Stimulated activated CD4-positive, alpha-beta T cell treated with anti-CD3 and anti-CD28 coated beads, Interleukin-4, amount 100 ng/mL, for 48 hours (primary cell): ENCODE measurements at places on chromosomes 3 and 15.

DNA sequence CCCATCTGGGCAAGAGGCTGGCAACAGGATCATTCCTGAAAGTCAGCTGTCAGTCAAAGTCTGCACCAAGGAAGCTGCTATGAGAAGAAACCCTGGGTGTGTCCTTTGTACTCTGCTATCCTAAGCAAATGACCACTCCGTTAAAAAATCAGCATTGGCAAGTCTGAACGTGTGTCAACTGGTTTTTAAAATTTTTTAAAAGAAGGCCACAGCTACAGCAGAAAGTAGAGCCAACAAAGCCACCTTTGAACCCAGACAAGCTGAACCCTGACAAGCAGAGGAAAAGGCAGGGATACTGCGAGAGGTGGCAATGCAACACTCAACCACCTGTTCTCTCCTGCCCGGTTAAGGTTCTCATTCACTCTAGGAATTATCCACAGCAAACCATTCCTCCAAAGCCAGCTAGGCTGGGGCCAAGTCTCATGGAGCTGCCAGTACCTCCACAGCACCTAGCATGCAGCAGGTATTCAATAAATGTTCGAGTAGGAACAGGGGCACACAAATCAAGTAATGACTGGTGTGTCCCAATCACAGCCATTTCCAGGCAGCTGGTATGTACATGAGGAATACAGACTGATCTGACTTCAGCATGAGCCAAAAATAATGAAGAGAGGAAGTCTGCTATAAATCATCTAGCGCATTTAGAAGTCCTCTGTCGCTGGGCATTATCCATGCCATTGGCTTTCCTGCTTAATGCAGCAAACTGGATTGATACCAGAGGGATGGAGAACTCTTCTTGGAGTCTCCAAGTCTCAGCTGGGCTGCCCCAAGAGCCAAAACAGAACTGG is 76.0 kb downstream of the ADCY5 start:
- no peak for DNase-seq

DNA sequence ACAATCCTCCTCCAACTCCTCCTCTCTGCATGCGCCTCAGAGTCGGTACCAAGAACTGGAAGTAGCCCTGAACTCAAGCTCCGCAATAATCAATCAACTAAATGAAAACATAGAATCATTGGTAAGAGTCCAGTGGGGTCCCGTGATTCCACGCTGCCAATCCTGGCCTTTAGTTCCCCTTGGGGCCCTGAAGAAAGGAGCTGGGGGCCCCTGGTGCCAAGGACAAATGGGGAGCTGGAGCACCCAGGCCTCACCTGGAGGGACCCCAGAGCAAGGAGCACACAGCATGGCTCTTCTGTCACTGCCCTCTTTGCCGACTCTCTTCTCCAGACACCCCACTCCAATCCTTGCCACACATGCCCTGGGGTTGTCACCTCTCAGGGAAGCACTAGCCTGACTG is 80.3 kb downstream of the ADAMTS7 start:
- DNase-seq: no peak

DNA sequence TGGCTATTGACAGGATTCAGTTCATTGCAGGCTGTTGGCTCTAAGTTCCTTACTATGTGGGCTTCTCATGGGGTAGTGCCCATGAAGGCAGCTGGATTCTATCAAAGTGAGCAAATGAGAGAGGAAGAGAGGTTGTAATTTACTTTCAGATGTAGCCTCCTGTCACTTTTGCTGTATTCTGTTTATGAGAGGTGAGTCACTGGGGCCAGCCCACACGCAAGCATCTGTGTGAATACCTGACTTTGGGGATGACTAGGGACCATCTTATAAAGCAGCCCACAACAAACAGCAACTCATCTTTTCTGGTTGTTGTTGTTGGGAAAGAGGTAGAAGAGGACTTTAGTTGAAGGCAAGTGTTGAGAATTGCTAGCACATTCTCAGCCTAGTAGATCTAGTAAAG is 506.3 kb upstream of the GRM7 start:
- no peak for DNase-seq

- no peak for DNase-seq
Measured at GRCh38 chr3:13378155-13378554, 42.0 kb downstream of the NUP210 start.

DNA sequence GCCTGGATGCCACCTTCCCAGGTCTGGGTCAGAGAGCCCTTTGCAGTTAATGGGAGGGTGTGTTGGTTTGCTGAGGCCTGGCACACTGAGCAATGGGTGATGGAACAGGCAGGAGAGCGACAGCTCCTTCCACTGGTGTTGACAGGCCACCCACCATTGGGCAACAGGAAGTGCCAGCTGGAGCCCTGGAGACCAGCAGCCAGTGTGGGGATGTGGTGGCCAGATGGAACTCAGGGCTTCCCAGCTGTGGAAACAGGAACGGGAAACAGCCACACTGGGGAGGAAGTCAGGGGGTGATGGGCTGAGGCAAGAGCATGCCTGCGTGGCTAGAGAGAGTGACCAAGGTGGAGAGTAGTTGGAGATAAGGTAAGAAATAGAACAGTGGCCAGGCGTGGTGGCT is 9.3 kb downstream of the PSTPIP1 start:
- no peak for DNase-seq

DNA sequence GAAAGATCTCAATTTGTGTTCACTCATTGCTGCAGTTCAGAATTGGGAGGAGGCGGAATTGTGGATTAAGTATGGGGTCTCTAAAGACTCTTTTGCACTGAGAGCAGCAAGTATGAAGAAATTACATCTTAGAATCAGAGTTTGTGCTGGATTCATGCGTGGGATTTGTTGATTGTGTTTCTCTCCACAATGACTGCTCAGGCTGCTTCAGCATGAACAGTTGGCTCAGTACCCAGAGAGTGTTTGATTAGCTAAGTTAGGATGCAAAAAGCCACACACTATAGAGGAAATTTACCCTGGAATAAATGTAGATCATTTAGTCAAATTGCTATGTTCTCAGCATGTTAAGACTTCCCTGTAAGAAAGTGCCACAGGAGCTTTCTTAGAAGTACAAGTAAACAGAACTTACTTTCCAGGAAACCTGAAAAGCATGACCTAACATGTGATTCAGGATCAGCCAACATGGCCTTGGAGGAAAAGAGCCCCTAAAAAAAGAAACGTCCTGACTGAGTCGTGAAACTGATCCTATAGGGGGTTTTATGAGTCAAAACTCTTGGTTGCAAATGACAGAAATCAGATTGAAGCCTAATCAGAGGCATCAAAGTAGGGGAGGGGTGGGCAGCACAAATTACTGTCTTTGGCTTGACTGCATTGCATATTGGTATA is 32.6 kb downstream of the HHLA2 start:
- no peak for DNase-seq

DNA sequence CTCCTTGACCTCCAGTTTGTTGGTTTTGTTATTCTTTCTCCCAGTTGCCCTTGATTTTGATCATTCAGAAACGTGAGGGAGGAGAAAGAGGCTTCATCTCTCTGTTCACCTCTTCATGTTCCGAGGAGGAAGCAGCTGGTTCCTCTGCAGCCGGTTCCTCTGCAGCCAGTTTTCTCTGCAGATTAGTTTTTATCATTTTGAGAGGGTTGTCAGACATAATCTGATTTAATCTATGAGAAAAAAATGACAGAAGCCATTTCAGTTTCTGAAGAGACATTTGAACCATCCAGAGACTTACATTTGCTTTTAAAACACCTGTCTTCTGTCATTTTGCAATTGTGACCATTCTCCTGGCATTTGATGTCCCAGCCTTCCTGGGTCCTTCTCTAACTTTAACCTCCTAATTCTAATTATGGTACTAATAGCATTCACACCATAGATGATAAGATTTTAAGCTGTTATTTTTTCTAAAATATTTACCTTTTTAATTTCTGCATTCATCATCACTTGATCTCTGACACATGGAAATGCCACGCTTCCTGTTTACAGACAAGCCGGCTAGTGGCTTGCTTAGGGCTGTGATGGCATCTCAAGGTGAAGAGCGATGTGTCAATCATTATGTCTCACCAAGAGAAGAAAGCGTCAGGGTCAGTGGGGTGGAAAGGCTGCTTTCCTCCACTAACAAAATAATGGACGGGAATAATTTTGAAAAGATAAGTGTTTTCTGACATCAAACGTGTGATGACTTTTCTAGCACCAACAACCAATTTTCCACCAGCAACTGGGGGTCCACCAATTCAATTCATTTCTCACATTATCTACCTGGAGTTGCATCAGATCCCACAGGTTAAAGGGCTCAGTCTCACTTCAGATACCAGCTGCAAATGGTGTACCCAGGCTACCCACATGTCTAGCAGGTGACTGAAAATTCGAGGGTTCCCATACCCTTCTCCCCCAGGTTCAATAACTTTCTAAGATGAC is 76.4 kb downstream of the CHRNA7 start:
- DNase-seq: no peak

DNA sequence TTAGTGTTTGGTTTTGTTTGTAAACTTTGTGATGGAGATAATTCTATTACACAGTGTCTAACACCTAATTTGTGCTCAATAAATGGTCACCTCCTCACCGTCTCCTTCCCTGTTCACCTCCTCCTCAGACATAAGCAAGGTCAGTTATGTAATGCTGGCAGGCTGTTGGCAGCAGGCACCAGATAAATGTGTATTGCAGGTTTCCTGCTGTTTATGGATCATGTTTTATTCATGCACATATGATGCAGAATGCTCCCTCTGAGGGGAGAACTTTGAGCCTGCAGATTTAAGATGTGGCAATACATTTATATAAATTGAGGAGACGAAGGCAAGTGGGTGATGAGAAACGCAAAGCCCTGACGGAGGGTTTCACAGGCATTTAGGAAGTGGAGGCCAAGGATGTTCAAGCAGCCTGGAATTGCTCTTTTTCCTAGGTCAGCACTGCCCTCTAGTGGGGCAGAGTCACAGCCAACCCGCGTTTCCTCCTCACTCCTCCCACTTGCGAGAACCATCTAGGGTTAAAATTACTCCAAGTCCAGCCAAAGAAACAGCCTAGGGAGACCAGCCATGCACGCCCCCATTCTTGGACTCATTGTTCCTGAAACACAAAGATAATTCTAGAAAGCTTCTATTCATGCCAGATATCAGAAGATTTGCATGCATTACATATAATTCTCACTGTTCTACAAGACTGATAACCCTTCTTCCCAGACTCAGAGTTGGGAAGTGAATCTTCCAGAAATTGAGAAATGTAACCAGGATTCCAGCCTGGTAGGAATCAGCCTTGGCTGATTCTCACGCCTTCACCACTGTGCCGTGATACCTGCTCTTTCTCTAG is 228.7 kb downstream of the SLCO3A1 start:
- peak; percentile 44 for DNase-seq

GRCh38 chr3:84487296-84487695 is 471.5 kb upstream of the CADM2 start:
- DNase-seq: no peak

GRCh38 chr3:55313666-55314065 is 173.4 kb downstream of the WNT5A start:
- DNase-seq: no peak

- no peak for DNase-seq
Measured at GRCh38 chr15:40938536-40938870, 9.4 kb downstream of the DLL4 start.
